ENCODE measurements at places on chromosomes 4 and X.

GRCh38 chrX:11899091-11899490 lies 141.1 kb downstream of the MSL3 start:
- no peak for DNase-seq

DNA sequence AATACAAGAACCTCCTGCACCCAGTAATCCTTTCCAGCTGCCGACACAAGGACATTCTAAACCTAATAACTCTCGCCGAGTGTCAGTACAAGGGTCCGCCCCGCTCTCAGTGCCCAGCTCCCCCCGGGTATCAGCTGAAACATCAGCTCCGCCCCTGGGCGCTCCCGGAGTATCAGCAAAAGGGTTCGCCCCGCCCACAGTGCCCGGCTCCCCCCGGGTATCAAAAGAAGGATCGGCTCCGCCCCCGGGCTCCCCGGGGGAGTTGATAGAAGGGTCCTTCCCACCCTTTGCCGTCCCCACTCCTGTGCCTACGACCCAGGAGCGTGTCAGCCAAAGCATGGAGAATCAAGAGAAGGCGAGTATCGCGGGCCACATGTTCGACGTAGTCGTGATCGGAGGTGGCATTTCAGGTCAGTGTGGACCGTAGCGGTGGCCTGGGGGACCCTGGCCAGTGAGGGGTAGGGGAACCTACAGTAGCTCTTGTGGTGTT lies at the start of gene MAOA:
Gene MAOA (plus strand): TSS at position 295 of the 490 bp plus-strand sequence. CDS start 43 bp downstream, at position 338.
- DNase-seq: peak; percentile 13

DNA sequence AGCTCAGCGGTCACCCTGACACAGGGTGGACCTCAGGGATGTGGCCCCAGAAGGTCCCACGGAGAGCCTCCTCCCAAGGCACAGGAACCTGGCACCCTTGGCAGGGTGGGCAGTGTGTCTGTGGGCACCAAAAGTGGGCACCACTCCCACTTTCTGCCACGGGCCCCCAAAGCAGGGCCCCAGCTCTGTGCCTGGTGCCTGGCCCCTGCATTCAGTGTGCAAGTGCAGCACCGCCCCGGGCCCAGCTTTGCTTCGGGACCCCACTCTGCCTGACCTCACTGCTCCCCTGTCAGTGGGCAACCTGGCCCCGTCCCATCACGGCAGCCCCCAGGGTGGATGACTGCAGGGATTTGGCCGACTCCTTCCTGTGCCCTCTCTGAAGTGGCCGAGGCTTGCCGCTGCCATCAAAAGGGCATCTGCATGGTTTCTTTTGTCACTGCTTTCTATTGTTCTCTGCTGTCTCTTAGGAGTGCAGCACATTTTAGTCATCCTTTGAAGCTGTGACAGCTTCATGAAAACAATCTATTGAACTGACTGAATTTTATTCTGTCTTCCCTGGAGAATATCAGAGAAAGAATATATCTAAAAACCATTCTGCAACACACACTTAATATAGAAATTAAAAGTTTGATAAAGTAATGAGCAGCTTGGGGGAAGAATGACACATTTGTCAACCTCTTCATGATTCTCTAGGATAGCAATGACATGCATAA lies 302.4 kb downstream of the FAM47B start:
- DNase-seq: no peak

DNA sequence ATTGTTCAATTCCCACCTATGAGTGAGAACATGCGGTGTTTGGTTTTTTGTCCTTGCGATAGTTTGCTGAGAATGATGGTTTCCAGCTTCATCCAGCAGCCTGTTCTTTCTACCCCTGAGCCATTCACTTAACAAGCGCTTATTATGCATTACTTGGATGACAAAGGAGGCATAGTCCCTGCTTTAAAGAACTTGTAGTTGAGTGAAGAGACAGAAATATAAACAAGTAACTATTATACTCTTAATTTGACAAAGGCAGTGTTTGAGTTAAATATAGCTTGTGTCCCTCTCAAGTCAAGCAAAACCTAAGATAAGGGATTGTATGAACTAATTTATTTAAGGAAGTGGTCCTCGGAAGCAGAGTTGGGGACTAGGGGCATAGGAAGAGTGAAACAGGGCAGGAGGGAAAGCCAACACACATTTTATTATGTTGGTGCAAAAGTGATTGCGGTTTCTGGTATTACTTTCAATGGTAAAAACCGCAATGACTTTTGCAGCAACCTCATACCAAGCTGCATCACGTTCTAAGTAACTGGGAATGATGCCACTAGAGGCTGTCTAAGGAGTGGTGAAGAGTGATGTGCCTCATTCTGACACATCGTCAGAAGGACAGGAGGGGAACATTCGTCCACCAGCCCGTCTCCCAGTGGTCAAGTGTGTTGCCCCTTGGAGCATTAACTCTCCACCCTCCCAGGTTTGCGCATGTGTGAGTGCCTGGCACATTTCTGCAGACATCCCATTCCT lies 41.8 kb downstream of the QDPR start:
- DNase-seq: no peak

GRCh38 chr4:159239629-159240028 lies 136.8 kb downstream of the RAPGEF2 start:
- no peak for DNase-seq

DNA sequence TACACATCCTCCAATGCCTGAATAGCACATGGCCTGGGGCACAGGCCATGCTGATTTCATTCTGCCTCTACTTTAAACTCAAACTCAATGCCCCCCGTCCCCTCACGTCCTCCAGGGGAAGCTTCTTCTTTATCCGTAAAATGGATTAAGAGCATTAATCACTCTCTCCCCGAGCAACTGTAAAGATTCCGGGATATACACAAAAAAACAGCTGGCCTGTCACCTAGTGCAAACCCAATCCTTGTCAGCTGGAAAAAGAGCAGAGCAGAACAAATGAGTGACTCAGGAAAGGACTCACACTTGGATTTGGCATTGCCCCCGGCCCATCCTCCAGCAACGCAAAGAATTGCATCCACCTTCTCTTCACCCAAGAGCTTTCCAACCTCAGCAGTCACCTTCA lies 7.8 kb downstream of the QDPR start:
- no peak for DNase-seq

DNA sequence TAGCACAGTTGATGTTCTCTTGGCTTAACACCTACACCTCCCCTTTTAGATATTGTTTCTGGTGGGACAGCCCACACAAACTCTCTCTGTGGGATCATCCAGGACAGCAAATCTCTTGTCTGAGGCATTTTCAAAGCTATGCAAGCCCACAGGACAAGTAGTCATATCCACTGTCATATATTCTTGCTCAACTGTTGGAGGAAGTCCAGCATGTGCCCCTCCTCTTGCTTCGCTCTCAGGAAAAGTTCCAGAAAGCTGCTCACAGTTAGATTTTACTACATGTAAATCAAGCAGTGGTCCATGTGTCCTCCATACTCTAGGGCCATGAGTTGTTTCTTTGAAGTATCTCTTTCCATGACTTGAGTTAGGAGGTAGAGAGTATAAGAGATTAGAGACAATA lies 260.7 kb downstream of the INPP4B start:
- DNase-seq: no peak

GRCh38 chr4:82721819-82722423 lies 76.7 kb downstream of the SCD5 start:
- DNase-seq: no peak

GRCh38 chr4:83996254-83996653 lies 460.3 kb downstream of the GPAT3 start:
- DNase-seq: peak; percentile 11

DNA sequence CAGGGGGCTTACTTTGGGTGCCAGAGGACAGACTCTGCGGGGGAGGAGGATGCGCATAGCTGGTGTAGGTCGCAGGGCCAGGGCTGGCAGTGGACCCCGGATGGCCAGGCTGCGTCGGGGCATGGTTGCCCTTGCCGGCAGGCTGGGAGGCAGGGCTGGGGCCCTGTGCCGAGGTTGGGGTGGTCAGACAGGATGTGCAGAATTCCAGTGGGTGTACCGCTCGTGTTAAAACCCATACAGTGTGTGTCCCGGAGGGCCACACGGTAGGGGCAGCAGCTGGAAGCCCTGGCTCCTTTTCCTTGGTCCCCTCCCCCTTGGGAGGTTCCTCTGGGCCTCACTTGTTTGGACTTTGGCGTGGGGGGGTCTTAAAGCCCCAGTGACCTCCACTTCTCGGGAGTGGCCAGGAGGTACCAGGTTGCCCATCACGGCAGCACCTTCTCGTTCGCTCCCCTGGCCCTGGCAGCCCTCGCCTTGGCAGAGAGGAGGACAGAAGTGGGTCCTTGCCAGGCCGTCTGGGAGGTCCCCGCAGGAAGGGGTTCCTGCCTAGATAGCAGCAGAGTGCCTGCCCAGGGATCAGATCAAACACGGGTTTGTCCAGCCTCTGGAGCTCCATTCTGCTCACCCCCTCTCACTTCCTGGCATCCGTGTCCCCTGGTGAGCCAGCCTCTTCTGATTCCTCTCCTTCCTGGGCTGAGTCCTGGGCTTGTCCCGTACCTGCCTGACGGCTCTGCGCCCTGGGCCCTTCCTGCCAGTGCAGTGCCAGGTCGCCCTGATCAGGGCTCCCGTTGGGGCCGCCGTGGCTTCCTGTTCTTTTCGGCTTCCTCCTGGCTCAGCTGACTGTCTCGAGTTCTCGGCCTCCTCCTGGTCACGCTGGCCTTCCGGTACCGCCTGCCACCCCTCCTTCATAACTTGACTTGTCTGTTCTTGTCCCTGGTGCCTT lies 56.7 kb upstream of the HGFAC start:
- no peak for DNase-seq

Data from iPS-NIHi11 (cell line).